ENCODE measurements at places on chromosomes 13 and 19.

- peak; percentile 69 for DNase-seq
These were observed 566 bp downstream of the TIMM13 start for GRCh38 chr19:2426611-2427428.

- no peak for DNase-seq
These were observed 816.2 kb upstream of the ATXN8OS start for GRCh38 chr13:69291292-69291906.

DNA sequence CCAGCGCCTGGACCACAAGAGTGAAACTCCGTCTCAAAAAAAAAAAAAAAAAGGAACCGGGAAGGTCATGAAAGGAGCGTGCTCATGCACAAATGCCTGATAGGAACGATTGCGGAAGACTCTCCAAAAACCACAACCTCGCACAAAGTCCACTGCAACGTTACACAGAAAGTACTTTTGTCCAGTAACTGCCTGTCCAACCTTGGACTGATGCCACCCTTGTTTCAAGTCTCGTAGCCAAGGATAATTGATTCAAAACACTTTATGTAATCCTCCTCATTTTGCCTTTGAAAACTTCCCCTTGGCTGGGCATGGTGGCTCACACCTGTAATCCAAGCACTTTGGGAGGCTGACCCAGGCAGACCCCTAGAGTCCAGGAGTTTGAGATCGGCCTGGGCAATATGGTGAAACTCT is 13.7 kb downstream of the LGALS7 start:
- DNase-seq = no peak

GRCh38 chr19:27735314-27735713 is 1477.6 kb downstream of the UQCRFS1 start:
- DNase-seq = no peak

- DNase-seq = no peak
These were observed 718.0 kb downstream of the DACH1 start for GRCh38 chr13:71149046-71149445.

GRCh38 chr19:49555600-49556411 is 24.6 kb downstream of the NOSIP start:
- peak; percentile 83 for DNase-seq

- no peak for DNase-seq
These were observed 33.0 kb downstream of the KCTD4 start for GRCh38 chr13:45167611-45168554.

GRCh38 chr19:31041461-31041860 is 307.8 kb downstream of the TSHZ3 start:
- DNase-seq = no peak

GRCh38 chr13:22717036-22717435 is 463.7 kb upstream of the SGCG start:
- DNase-seq = no peak

DNA sequence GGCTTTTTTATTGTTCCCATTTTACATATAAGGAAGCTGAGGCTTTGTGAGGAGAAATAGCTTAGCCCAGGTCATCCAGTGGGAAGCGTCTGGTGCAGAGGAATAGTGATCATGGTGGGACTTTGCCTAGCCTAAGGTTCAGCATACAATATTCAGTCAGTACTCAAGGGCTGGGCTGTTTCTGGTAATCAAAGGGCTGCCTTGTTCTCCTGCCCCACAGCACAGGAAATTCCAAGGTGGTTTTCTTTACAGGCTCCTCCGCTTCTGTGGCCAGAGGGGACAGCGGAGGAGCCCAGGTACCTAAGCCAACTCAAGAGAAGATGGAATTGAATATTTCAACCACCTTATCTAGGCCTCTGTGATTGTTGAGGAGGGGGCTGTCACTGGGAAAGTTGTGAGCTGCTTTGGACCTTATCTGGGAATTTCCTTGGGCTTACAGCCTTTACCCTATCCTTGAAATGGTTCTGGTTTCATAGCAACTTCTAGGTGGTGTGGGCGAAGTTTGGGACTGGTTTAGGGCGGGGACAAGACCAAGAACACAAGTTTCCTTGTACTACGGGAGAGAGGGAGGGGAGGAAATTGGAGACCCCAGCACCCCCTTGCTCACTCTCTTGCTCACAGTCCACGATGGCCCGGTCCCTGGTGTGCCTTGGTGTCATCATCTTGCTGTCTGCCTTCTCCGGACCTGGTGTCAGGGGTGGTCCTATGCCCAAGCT is at the start of gene MIA:
MIA (plus strand) TSS at position 606 of the 716 bp plus-strand sequence; CDS start at position 628, 22 bp downstream.
- peak; percentile 53 for DNase-seq

- no peak for DNase-seq
These were observed at the start of gene LYL1 for GRCh38 chr19:13102666-13103580. LYL1 (minus strand) TSS chr19:13102858; CDS start chr19:13101171, 1,687 bp downstream.

Measured in right forelimb (tissue), 1 donor.